AG20443 (cell line): ENCODE measurements at places on chromosomes 11 and 22.

- DNase-seq: no peak
Observed at GRCh38 chr11:94759522-94759921, 8.6 kb upstream of the AMOTL1 start.

DNA sequence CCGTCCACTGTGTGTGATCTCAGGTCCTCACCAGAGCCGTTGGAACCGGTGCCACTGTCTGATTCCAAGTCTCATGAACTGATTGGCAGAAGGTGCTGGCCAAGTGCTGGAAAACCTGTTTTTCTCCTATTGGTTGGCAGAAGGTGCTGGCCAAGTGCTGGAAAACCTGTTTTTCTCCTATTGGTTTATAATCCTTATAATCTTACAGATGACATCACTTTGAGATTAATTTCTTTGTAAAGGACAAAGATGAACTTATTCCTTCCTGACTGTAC is 1106.3 kb downstream of the BRD1 start:
- no peak for DNase-seq

- DNase-seq: no peak
Observed at GRCh38 chr11:72940417-72940816, 126.2 kb downstream of the ATG16L2 start.

DNA sequence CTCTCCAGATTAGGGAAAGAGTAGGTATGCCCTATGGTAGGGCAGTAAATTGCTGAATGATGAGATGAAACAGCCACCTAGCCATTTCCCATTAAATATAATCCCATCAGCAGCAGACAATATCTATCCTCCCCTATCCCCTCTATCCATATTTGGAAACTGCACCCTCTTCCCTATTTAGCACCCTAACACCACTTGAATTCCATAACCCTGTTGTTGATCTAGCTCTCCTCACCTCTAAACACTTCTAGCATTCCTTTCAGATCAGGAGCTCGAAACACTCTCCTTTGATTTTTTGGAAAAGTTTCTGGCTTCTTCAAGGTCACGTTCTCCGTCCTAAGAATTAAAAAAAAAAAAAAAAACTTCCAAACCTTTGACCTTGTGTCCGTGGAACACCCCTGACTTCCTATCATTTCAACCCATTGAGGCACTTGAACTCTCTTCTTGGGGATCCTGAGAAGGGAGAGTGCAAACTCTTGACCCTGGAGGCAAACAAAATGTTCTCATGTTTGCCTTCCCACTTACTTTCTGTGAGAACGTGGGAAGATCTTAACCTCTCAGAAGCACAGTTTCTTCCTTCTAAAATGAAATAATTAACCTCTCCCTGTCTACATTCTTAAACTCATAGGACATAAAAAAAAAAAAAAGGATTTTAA is 19.0 kb downstream of the TRIM5 start:
- no peak for DNase-seq

DNA sequence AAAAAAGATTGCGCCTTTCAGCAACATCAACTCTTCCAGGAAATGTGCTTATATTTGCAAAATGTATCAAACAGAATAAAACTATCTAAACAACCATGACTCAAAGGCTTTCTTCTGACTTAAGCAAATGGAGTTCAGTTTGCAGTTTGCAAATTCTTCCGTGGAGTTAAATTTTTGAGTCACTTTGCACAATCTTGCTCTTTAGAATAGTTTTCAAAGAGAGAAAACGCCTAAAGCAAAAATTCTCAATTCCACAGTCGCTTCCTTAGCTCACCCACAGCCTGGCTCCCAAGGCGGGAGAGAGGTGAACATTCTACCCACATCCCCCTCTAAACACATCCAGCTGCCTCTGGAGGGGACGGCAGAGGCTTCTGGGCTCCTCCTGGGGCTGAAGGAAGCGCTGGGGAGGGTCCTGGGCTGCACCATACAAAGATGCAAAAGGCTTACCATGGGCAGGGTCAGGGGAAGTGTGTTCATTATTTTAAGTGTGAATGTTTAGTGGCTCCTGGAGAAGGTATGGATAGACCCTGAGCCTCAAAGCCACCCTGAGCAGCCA is 1487.3 kb downstream of the TBC1D22A start:
- DNase-seq: no peak

- peak; percentile 51 for DNase-seq
Observed at GRCh38 chr22:49825944-49826602, 1.6 kb downstream of the BRD1 start.
